Cerebellar nuclear complex (tissue), 1 donor: ENCODE measurements at places on chromosomes 1 and 21.

DNA sequence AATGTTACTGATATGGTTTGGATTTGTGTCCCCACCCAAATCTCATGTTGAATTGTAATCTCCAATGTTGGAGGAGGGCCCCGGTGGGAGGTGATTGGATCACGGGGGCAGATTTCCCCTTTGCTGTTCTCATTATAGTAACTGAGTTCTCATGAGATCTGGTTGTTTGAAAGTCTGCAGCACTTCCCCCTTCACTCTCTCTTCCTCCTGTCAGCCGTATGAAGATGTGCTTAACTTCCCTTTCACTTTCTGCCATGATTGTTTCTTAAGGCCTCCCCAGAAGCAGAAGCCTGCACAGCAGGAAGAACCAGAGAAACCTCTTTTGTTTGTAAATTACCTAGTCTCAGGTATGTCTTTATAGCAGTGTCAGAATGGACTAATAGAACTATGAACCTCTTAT lies 28.4 kb downstream of the TRIM33 start:
- no peak for DNase-seq

DNA sequence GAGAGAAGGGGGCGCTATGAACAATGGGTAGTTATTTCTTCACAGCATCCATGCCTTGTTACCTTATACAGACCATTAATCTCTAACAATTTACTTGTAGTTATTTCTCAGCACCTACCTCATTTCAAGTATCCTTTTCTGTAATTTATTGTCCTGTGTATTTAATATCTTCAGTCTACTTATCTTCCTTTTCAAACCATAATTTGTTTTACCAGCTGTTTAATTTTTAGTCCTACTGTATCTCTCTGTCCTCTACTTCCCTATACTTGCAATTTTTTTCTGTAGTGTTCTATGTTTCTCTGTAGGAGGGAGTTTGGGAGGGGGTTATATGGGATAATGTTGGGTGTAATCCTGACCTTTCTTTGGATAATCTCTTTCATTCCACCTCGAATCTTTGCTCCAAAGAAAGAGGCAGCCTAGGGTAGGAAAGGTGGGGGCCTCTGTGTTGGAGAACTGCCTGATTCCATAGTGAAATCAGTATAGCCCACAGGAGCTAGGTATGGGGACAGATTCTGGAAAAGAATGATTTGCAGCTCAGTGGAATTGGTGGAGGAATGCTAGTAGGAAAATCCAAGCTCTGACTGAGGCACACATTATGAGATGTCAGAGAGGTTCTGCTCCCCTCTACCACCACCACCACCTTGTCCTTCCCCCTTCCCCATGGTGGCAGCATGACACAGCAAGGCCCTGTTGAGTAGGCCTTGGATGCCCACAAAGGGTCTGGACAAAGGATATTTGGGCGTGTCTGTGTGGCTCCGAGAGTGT lies 642 bp downstream of the MLLT11 start:
- peak; percentile 25 for DNase-seq

DNA sequence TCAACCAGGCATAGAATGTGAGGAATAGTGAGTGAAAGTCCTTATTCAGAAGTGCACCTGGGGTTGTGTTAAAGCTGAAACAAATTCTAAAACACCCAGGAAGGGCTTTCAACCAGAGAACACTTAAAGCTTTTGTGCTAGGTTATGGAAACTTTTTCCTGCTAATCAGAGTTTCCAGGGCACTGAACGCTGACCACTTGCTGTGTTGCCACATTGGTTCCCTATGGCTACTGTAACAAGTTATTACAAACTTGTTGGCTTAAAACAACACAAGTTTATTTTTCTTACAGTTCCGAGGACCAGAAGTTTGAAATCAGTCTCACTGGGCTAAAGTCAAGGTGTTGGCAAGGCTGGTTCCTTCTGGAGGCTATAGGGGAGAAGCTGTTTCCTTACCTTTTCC lies 300.6 kb downstream of the HHAT start:
- DNase-seq = no peak

- no peak for DNase-seq
Measured at GRCh38 chr1:171664976-171665375, 12.5 kb upstream of the MYOC start.

DNA sequence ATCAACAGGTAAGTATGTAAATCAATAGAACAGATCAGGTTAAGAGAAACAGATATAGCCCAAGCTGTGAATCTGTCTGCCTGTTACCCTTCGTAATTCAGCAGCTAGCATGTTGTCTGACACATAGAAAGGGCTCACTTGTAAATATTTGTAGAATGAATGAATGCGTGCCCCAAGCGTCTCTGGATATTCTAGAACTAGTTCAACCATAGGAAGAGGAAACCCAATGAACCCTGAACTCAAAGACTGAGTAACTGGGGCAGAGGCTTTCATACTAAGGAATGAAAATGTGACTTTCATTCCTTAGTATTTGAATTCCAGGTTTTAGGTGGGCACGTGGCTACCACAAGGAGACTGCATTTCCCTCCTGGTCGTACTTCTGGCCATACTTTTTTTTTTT lies 60.1 kb upstream of the SMYD2 start:
- no peak for DNase-seq
